ENCODE measurements at places on chromosomes 1 and 21. TPM values are rescaled to one million over a fixed set of nuclear protein-coding genes. Genes with fewer than 3 reads are reported as not detected.

TAS1R3 gene
- under 0.01 TPM for total RNA-seq

CLCNKA gene
- not detected for total RNA-seq

TMEM125 gene
- under 0.01 TPM for total RNA-seq

SPRR2G gene
- not detected for total RNA-seq

MATN1 gene
- total RNA-seq: 0.28 TPM

UHMK1 gene
- 68.2 TPM for total RNA-seq

MTMR11 gene
- 6.5 TPM for total RNA-seq

EDARADD gene
- total RNA-seq: 0.19 TPM

Data from regular cardiac myocyte (primary cell).